ENCODE measurements at places on chromosomes 1 and 21. TPM values are rescaled to one million over a fixed set of nuclear protein-coding genes. Genes with fewer than 3 reads are reported as not detected.

GRCh38 chr1:202013603-202014002, 3.2 kb downstream of the ELF3 start:
- ATAC-seq = no peak

- ATAC-seq = no peak
Observed at GRCh38 chr1:38919130-38919529, 22.5 kb downstream of the RHBDL2 start.

GRCh38 chr1:216553040-216553439, 129.8 kb upstream of the USH2A start:
- ATAC-seq = no peak

GRCh38 chr1:19163261-19163660, 46.8 kb downstream of the UBR4 start:
- ATAC-seq = no peak

DNA sequence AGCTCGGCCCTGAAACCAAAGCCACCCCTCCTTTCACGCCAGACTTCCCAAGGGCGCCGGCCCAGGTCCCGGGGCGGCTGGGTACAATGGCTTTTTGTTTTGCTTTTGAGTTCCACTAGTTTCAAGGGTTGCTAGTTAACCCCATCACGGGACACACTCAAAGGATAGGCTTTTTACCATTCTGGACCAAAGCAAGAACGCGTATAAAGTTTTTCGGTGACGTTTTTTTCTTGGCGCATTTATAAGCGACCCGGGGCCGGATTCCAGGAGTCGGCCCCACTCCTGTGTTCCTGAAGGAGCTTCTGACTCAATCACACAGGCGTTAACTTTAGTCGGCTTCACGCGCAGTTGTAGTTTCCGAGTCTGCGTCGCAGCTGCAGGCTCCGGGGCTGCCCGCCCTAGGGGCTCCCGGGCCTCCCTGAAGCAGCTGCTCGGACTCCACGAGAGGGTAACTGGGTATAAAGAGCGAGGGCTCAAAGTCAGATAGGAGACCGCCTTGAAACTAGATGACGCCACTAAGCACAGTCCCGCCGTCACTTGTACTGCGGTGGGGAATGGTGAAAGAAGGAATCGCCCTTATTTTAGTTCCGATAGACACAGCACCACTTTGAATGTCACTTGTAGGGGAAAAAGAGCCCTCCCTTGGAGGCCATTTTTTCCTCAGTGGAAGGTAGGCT, 707 bp upstream of the KLHL21 start:
- peak; percentile 31 for ATAC-seq

- ATAC-seq = no peak
Observed at GRCh38 chr1:64743954-64744491, 852 bp upstream of the RAVER2 start.

GRCh38 chr1:26290122-26290881, 10.4 kb downstream of the SH3BGRL3 start:
- peak; percentile 2 for ATAC-seq

- ATAC-seq = peak; percentile 25
Observed at GRCh38 chr1:229440851-229441537, 7.1 kb upstream of the ACTA1 start.

- no peak for ATAC-seq
Observed at GRCh38 chr1:33569331-33569730, 96.9 kb downstream of the ZSCAN20 start.

DNA sequence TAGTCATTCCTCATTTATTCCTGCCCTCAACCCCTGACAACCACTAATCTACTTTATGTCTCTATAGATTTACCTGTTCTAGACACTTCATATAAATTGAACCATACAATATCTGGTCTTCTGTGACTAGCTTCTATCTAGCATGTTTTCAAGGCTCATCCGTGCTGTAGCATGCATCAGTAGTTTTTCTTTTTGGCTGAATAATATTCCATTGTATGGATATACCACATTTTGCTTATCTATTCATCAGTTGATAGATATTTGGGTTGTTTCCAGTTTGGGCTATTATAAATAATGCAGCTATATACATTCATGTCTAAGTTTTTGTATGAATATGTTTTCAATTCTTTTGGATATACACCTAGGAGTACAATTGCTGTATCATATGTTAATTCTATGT, 101.5 kb downstream of the HFM1 start:
- no peak for ATAC-seq

Gene CELA2A
- 0.50 TPM for total RNA-seq

Gene IGSF3
- 64.0 TPM for total RNA-seq

Gene EIF4G3
- 96.0 TPM for total RNA-seq

Gene HSD3B2
- 1.0 TPM for total RNA-seq

Gene CFHR4
- 0.19 TPM for total RNA-seq

Measured in motor neuron (in vitro differentiated cells).